Right hindlimb (tissue), 1 donor: ENCODE measurements at places on chromosomes 5 and 9.
A peak's percentile ranks its signal among the peaks of the same experiment; 100 is the strongest.

DNA sequence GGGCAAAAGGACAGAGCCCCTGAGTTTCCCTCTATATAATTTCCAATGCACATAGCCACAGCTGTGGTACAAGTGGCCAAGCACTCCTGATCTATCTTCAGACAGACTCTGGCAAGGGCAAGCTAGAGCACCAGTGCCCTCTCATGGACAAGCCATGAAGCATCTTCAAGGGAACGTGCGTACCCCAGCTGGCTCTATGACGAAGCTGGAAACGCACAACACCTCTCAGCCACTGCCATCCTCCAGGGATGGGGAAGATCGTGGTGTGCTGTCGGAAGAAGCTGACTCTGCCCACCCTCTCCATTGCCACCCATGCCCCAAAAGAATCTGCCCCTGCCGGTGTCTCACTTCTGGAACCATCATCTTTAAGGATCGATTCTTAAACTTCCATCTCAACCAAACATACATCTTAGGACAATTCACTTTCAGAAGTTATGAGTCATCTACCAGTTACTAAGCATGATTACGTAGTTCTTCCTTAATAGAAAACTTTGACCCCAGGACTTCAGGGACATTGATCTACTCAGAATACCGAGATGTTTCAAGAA, 482.9 kb downstream of the AGTPBP1 start:
- DNase-seq, result peak; percentile 82

- no peak for DNase-seq
These were observed 67.8 kb upstream of the GABRB2 start for GRCh38 chr5:161614342-161614741.

GRCh38 chr9:107465467-107466451, 23.8 kb downstream of the KLF4 start:
- peak; percentile 74 for DNase-seq

GRCh38 chr5:9820691-9821449, 190.7 kb upstream of the TAS2R1 start:
- peak; percentile 58 for DNase-seq

- no peak for DNase-seq
These were observed 162.4 kb upstream of the ZNF608 start for GRCh38 chr5:124908581-124909451.
